ENCODE measurements at places on chromosomes 7 and 10.

DNA sequence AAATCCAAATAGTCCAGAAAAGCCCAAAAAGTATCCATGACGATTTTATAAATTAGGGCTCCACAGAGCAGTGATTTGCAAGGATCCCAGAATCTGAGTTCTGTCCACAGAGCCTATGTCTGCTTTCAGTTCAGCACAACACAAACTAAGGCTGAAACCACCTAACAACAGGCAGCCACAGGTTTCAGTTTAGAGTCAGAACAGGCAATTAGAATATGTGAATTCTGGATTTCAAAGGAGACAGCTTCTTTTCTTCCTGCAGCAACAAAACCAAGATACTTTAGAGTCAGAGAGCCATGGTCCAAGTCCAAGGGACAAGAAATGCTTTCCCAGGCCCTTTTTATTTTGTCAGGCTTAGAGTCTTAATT is 23.6 kb downstream of the IFIT3 start:
- DNase-seq, result no peak

DNA sequence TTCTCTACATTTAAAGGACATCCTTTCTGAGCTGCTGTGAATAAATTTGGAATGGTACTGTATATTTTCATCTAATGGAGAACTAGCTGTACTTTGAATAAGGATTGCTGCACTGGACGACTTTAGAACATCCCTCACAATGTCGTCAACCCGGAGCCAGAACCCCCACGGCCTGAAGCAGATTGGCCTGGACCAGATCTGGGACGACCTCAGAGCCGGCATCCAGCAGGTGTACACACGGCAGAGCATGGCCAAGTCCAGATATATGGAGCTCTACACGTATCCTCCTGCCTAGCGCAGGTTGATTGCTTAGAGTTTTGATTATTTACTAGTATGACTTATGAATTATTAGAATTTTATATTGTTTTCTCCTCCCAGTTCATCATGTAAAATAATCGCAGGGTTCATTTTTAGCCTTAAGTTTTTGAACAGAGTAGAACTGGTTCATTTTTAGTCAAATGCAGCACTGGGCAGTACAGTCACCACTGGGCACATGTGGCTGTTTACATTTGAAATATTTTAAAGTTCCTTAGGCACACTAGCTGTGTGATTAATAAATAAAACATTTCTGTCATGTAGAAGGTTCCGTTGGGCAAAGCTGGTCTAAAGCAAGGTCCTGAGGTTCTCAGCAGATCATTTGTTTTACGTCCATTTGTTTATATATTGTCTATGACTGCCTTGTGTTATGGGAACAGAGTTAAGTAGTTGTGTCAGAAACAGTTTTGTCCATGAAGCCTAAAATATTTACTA is 31.5 kb downstream of the CUL1 start:
- DNase-seq, result no peak

DNA sequence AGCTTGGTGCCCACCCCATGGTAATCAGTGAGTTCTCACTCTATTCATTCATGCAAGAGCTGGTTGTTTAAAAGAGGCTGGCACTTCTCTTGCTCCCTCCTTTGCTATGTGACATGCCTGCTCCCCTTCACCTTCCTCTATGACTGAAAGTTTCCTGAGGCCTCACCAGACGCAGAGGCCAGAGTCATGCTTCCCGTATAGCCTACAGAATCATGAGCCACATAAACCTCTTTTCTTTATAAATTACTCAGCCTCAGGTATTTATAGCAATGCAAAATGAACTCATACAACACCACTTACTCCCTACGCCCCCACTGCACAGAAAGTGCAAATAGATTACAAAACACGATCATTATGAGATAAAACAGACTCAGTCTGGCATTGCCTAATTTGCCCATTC is 39.0 kb downstream of the SEC61G start:
- DNase-seq, result no peak

GRCh38 chr10:30935078-30935477 is 96.6 kb downstream of the ZNF438 start:
- no peak for DNase-seq

GRCh38 chr10:77989081-77989724 is 40.1 kb downstream of the POLR3A start:
- DNase-seq, result no peak

DNA sequence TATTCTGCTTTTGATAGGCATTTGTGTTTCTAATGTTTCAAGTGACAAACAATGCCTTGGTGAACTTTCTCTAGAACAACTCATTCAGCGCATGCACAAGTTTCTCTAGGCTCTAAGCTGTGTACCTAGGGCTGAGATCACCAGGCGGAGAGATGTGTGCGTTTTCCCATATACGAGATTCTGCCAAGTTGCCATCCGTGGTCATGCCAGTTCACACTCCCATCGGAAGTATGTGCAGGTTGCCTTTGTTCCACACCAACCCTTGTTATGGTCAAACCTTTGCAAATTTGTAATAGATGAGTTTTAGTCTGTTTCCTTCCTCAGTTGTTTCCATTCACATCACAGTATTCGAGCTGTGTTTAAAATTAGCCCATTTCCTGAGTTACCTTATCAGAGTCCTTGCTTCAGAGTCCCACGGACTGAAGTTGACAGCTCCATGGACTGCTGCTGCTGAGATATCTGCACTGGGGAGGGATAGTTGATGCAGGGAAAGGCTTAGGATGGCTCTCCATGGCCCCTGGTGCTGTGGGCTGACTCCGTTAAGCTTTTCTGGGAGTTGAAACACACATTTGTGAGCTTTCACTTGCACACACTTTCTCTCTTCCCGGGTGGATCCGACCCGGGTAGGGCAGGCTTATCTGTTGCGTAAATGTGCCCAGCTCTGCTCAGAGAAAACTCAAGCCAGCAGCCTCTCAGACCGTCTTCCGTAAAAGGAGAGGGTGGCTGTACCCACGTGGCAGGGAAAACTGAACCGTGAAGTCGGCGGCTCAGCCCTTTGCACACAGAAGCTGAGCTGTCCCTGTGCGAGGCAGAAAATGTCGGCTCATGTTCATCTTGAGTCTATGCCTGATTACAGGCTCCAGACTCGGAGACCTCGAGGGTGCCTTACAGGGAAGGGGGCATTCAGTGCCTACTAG is 49.4 kb downstream of the HK1 start:
- DNase-seq, result peak; percentile 57

- no peak for DNase-seq
Measured at GRCh38 chr10:32163762-32164148, 107.5 kb upstream of the KIF5B start.

- DNase-seq, result no peak
Measured at GRCh38 chr7:28225576-28225975, 45.0 kb upstream of the JAZF1 start.

GRCh38 chr10:63376560-63377304 is 89.0 kb downstream of the JMJD1C start:
- DNase-seq, result no peak

DNA sequence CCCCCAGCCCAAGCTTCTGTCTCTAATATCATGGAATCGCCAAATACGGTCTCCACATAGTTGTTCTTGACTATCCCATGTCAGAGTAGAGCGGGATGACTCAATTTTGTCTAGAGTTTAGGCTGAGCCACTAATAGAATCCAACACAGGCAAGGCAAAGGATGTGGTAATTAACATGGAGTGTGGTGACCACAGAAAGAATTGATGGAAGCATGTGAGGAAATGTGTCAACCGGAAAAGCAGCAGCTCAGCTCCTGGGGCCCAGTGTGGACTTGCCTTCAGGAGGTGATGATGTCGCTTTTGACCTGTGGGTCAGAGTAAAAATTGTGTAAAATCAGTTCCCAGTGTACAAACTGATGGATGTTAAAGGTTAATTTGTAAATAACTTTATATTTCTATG is 139.3 kb upstream of the KLF6 start:
- no peak for DNase-seq

DNA sequence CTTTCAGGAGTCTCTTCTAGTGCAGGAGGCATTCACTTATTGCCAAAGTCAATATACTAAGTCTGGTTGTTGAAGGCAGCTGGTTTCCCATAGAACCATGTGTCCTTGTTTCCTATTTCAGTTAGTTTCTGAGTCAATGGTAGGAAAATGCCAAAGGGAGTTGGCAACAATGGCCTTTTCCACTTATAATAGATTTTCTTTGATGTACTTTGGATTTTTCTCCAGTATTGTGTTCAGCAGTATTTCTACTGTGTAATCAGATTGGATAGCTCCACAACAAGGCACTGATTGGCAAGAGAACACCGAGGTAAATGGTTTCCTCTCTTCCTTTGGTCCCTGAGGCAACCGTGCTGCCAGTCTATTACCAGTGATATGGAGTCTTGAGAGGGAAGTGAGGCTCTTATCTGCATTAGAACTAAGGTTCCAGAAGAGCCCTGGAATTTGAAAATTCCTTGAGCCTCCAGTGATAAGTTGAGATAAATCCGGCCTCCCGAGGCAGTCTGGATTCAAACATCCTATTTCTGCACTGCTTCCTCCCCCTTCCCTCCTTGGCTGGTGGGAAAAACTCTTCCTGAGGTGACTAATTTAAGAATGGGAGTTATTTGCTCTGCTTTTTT is 7.9 kb upstream of the SEPTIN7 start:
- DNase-seq, result no peak

GRCh38 chr10:70277396-70278030 is 6.3 kb downstream of the NPFFR1 start:
- no peak for DNase-seq
